ENCODE measurements at places on chromosomes 6 and 20.

DNA sequence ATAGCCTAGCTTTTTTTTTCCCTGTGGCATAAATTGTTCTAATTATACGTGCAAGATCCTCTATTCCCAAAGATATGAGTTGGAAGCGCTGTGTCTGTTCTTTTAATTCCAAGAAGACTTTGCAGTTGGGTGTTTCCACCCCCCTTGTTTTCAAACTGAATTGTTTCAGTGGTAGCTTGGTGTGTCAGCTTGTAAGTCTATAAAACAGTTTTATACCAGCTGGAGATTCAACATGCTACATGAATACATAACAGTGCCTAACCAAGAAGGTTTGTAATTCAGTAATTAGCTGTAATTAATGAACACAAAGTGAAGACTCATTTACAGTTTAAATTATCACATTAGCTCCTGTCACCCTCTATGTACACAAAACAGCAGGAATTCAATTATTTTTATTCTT lies 154.0 kb downstream of the ZNF217 start:
- H3K27ac ChIP-seq, result no peak overlapping the region
- no peaks in the 10 kb centered on the region for H3K27me3 ChIP-seq
- DNase-seq, result no peak
- H3K36me3 ChIP-seq, result peaks cover 3% of the 10 kb centered on the region

DNA sequence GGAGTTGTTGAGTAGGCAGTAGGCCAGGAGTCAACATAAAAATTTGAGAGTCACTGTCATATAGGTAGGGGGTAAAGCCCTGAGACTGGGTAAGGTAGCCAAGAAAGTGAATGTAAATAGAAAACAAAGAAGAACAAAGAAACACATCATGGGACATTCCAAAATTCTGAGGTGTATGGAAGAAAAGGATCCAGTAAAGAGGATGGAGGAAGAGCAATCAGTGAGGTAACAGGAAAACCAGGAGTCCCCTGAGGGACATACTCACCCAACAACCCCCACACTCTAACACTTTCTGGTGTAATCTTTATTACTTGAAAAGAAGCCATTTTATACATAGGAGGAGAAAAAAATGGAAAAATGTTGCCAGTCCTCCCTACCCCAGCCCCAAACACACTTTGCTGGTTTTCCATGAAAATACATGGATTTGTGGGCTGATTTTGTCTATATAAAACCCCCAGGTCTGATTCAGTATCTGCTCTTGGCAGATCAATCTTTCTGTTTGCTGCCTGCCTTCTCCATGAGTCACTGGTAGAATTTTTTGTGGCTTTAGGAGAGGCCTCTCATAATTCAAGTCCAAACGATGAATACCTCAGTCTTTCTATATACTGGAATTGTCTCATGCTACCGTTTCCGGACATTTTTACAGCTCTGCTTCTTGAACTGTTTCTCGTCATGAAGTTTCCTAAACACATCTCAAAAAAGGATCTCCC lies 271.4 kb upstream of the MAN1A1 start:
- H3K27ac ChIP-seq, result peak overlapping the region; percentile 41
- peaks cover 1% of the 10 kb centered on the region for H3K36me3 ChIP-seq
- H3K4me3 ChIP-seq, result no peak overlapping the region
- H3K27me3 ChIP-seq, result no peaks in the 10 kb centered on the region

DNA sequence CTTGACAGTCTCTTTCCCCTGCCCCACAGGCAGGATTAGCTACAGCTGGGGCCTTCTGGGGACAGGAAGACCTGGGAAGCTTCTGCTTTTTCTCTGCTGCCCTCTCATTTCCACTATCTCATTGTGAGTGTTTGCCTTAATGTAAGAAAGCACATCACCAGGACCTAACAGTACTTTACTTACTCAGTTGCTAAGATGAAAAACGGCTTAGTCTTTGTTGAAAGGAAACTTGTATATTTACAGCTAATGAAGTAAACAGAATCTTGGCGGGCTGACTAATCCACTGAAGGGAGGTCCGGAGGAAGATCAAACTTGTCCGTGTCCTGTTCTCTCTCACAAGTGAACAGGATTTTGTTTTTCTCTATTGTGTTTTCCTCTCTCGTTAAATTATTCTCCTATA lies 128.6 kb downstream of the SOD2 start:
- no peak for DNase-seq
- no peak overlapping the region for H3K27ac ChIP-seq
- no peak overlapping the region for H3K4me3 ChIP-seq
- H3K4me1 ChIP-seq, result no peaks in the 10 kb centered on the region
- H3K36me3 ChIP-seq, result no peaks in the 10 kb centered on the region

DNA sequence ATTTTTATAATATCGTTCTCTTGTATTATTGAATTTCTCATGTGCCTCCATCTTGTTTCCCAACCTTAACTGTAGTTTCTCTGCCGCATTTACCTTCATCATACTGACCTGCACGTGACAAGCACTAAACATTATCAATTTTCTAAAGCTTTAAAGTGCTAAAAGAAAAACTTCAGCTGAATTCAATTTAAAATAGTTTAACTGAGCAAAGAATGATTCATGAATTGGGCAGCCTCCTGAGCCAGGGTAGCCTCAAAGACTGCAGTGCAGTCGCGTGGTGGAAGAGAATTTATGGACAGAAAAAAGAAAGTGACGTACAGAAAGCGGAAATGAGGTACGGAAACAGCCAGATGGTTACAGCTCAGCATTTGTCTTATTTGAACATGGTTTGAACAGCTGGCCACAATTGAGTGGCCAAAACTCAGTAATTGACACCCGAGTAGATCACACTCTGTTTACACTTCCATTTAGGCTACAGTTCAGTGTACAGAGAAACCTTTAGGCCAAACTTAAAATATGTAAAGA lies 4.2 kb upstream of the ZDHHC14 start:
- peaks cover 4% of the 10 kb centered on the region for H3K27me3 ChIP-seq
- no peak overlapping the region for H3K27ac ChIP-seq
- no peak for DNase-seq
- peaks cover 6% of the 10 kb centered on the region for H3K4me1 ChIP-seq

GRCh38 chr6:129114636-129115391 lies 231.9 kb downstream of the LAMA2 start:
- H3K36me3 ChIP-seq, result no peaks in the 10 kb centered on the region
- DNase-seq, result no peak
- H3K27me3 ChIP-seq, result no peaks in the 10 kb centered on the region
- peaks cover 5% of the 10 kb centered on the region for H3K4me1 ChIP-seq
- no peak overlapping the region for H3K4me3 ChIP-seq

GRCh38 chr20:63452821-63453523 lies 19.5 kb downstream of the KCNQ2 start:
- no peaks in the 10 kb centered on the region for H3K4me1 ChIP-seq
- no peak for DNase-seq
- no peak overlapping the region for H3K4me3 ChIP-seq
- H3K36me3 ChIP-seq, result no peaks in the 10 kb centered on the region
- H3K27me3 ChIP-seq, result no peaks in the 10 kb centered on the region
- no peak overlapping the region for H3K27ac ChIP-seq

DNA sequence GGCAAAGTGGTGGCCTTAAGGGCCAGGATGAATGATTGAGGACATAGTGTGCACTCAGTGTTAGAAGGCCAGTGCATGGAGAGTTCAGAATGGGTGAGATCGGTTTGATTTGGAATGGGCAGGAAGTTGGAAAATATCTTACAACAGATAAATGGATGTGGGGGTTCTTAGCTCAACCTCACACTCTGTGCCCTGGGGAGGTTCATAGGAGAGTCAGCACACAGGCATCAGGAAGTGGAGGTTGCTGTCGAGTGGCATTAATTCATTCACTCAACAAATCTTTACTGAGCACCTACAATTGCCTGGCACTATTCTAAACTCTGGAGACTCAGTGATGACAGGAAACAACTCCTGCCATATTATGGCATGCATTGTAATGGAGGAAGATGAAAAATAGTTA lies 313.7 kb upstream of the SUPT3H start:
- H3K27me3 ChIP-seq, result no peaks in the 10 kb centered on the region
- H3K4me3 ChIP-seq, result no peak overlapping the region
- DNase-seq, result no peak
- no peak overlapping the region for H3K27ac ChIP-seq
- H3K4me1 ChIP-seq, result no peaks in the 10 kb centered on the region
- no peaks in the 10 kb centered on the region for H3K36me3 ChIP-seq

GRCh38 chr6:158789115-158789917 lies 29.9 kb downstream of the EZR start:
- H3K4me3 ChIP-seq, result no peak overlapping the region
- no peaks in the 10 kb centered on the region for H3K27me3 ChIP-seq
- peak overlapping the region; percentile 75 for H3K27ac ChIP-seq
- DNase-seq, result no peak

- H3K4me1 ChIP-seq, result peaks cover 7% of the 10 kb centered on the region
- DNase-seq, result no peak
- no peak overlapping the region for H3K4me3 ChIP-seq
Measured at GRCh38 chr6:26485112-26485780, 14.9 kb upstream of the BTN1A1 start.

GRCh38 chr6:76697585-76697984 lies 625.1 kb upstream of the IMPG1 start:
- H3K4me1 ChIP-seq, result no peaks in the 10 kb centered on the region
- H3K27me3 ChIP-seq, result no peaks in the 10 kb centered on the region
- no peak overlapping the region for H3K27ac ChIP-seq
- no peaks in the 10 kb centered on the region for H3K36me3 ChIP-seq
- H3K4me3 ChIP-seq, result no peak overlapping the region

DNA sequence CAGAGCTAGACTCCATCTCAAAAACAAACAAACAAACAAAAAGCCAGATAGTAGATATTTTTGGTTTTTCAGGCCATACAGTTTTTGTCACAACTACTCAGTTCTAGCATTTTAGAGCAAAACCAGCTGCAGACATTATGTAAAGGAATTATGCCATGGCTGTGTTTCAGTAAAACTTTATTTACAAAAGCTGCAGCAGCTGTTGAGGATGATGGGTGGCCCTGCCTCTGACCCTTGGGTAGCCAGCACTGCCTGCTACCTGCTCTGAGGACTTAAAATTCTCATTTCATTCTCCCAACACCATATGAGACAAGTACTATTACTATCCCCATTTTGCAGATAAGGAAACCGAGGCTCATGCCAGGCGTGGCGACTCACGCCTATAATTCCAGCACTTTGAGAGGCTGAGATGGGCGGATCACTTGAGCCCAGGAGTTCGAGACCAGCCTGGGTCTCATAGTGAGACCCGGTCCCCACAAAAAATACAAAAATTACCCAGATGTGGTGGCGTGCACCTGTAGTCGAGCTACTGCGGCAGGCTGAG lies 56.3 kb downstream of the RIPOR3 start:
- no peak for DNase-seq
- no peak overlapping the region for H3K4me3 ChIP-seq
- peaks cover 4% of the 10 kb centered on the region for H3K4me1 ChIP-seq

DNA sequence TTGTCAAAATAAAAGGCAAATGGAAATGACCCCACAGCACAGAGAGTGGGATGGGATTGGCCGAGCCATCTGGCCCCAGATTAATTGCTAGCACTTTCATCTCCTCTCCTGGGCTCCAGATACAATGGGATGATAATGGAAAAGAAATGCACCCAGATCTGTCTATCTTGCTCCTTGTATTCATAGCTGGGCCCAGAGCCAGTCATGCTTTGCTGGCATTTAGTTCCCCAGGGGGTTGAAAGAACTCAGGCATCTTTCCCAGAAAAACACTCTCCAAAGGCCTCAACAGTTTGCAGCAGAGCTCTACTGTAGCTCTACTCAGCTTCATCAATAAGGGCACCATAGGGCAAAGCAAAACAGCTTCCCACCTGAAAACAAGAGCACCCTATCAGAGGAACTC lies 116.0 kb upstream of the FOXA2 start:
- H3K27me3 ChIP-seq, result peaks cover 11% of the 10 kb centered on the region
- H3K4me3 ChIP-seq, result no peak overlapping the region
- H3K36me3 ChIP-seq, result no peaks in the 10 kb centered on the region

DNA sequence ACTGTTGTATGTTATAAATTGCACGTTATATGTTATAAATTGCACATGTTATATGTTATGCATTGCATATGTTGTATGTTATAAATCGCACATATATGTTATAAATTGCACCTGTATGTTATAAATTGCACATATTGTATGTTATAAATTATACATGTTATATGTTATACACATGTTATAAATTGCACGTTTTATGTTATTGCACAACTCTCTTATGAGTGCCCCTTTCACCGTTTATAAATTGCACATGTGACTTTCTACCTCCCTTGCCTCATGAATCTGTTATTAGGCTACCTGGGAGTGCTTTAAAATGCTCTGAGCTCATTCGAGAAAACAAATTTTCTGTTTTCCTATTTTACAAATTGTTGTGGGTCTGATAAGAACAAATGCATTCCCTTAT lies 84.1 kb downstream of the RNF182 start:
- peaks cover 7% of the 10 kb centered on the region for H3K4me1 ChIP-seq
- no peak overlapping the region for H3K27ac ChIP-seq
- no peak for DNase-seq
- no peaks in the 10 kb centered on the region for H3K36me3 ChIP-seq

DNA sequence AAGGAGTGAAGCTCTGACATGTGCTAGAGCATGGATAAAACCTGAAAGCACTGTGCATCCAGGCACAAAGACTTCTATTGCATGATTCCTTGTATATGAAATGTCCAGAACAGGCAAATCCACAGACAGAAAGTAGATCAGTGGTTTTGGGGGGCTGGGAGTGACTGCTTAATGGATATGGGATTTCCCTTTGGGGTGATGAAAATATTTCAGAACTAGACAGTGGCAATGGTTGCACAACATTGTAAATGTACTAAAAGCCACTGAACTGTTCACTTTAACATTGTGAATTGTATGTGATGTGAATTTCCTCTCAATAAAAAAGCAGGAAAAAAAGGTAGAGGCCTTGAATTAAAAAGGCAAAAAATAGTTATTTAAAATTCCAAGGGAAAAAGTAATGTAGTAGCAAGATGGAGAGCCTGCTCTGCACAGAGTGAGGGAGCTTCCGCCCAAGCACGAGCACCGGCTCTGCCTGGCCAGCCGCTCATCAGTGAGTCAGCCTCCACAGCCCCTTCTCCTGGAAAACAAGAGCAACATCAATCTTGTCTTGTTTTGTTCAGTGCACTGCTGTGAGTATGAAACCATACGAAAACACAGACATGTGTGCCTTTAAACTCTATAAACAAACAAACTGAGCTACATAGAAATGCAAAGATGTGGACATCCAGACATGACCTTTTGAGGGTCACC lies 74.6 kb upstream of the THBS2 start:
- H3K4me3 ChIP-seq, result no peak overlapping the region
- H3K36me3 ChIP-seq, result no peaks in the 10 kb centered on the region
- H3K27me3 ChIP-seq, result peaks cover 7% of the 10 kb centered on the region

GRCh38 chr20:10622657-10623418 lies 51.0 kb downstream of the JAG1 start:
- no peak overlapping the region for H3K27ac ChIP-seq
- H3K4me1 ChIP-seq, result peaks cover 11% of the 10 kb centered on the region
- H3K27me3 ChIP-seq, result no peaks in the 10 kb centered on the region
- H3K36me3 ChIP-seq, result peaks cover 8% of the 10 kb centered on the region

GRCh38 chr6:112362812-112363570 lies 15.9 kb downstream of the RFPL4B start:
- H3K27ac ChIP-seq, result no peak overlapping the region
- no peaks in the 10 kb centered on the region for H3K36me3 ChIP-seq
- no peak for DNase-seq
- H3K27me3 ChIP-seq, result peaks cover 3% of the 10 kb centered on the region

Measured in progenitor cell of endocrine pancreas (in vitro differentiated cells).